Activated CD4-positive, alpha-beta T cell treated with anti-CD3 and anti-CD28 coated beads for 4 hours (primary cell): ENCODE measurements at places on chromosomes 16 and 17.

DNA sequence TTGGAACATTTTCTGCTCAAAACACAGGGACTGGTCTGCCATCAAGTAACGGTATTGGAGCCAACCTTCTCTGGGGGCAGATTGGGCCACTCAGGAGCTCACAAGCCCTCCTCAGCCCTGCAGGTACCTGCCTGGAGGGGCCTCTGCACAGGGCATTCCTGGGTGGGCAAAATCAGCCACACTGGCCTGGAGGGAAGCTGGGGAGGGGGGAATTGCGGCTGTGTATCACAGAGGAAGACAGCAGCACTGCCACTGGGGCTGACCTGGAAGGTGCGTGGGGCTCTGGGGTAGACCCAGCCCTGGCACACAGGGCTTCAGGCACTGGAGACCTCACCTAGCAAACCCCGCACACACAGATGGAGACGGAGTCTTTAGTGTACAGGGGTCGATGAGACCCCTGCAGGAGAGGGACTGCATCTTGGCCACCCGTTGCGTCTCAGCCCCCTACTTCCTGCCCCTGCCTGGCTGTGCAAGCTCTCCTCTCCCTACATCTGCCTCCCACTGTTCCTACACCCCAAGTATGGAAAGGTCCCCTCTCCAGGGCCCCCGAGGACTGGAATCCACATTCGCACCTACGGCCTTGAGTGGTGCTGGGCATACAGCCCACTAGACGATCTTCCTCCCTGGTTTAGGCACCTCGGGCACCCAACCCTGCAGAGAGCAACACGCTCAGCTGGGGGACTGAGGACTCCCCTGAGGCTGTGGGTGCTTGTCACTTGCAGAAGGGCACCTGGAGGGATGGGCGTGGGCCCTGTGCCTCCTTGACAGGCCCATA, 7.1 kb upstream of the SRRM2 start:
- DNase-seq, result no peak

DNA sequence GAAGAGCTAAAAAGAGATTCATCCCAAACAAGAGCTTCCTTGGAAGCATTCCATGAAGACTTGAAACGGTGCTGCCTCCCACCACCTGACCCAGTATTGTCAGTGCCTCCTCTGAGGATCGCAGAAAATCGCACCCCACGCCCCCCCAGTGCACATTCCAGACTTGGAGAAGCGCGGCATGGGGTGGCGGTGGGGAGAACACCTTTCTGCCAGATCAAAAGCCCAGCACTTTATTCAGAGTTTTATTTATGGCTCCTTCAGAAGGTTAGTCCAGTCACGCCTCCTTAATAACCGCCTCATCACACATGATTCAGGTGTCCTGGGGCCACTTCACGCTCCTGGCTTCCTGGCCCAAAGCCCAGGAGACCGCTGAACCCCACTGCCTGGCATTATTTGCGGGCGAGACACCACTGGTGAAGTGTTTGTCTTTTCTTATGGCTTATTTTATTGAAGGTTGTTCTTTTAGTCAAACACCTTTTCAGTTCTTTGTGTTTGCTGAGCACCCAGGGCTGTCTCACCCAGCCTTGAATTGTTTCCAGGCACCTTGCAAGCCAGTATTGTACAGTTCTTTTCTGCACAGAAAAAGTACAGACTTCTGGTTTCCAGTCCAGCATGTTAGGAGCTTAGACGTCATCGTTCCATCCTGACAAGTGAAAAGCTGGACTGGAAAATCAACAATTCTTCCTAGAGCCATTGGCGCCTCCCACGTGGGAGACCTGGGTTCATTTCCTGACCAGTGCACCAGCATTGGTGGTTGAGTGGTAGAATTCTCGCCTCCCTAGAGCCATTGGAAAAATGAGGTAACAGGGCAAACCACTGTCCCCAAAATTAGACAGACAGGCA, 79.6 kb upstream of the CACNG5 start:
- no peak for DNase-seq

DNA sequence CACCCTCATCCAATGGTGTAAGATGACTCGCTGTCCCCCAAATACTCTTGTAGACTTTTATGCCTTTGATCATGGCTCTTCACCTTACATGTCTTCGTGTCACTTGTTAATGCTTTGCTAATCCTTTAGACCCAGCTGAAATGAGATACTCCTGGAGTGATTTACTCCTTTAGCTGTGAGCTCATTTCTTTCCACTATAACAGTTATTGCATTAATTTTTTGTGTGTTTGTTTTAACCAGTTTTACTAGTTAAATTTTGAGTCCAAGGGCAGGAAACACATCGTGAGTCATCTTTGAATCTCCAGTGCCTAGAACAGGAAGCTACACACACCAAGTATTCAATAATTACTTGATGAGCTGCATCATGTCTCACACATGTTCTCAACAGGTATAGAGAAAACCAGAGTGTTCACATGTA, 6.5 kb upstream of the CTCF start:
- peak; percentile 47 for DNase-seq

DNA sequence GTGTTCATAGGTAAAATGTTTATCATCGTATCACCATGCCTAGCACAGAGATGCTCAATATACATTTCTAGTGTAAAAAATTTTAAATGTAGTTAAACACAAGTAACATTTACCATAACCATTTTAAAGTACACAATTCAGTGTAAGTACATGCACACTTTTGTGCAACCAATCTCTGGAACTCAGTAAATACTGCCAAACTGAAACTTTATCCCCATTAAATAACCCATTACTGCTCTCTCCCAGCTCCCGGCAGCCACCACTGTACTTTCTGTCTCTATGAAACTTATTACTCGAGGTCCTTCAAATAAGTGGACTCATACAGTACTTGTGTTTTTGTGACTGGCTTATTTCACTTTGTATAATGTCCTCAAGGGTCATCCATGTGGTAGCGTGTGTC, 29.0 kb downstream of the RMI2 start:
- DNase-seq, result no peak

GRCh38 chr16:13970708-13971422, 50.9 kb downstream of the ERCC4 start:
- DNase-seq, result no peak

GRCh38 chr17:4706121-4706520, 2.2 kb upstream of the PELP1 start:
- DNase-seq, result no peak

- DNase-seq, result no peak
Observed at GRCh38 chr16:426115-426905, 861 bp downstream of the RAB11FIP3 start.

DNA sequence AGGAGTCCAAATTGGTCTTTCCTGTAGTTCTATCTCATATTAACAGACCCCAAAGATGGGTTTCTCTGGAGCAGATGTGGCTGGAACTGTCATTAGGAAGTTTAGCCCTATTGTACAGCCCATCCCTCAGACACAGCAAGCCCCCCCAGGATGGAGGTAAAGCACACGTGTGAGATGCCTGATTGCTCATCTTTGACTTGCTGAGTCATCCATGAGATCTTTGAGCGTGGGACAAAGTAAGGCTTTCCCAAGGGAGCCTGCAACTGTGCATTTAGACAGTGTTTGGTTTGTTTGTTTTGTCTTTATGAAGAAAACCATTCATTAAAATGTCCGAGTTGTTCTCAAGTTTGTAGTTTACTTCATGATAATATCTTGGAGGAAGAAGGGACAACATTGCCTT, 145.3 kb upstream of the CDH13 start:
- DNase-seq, result no peak

DNA sequence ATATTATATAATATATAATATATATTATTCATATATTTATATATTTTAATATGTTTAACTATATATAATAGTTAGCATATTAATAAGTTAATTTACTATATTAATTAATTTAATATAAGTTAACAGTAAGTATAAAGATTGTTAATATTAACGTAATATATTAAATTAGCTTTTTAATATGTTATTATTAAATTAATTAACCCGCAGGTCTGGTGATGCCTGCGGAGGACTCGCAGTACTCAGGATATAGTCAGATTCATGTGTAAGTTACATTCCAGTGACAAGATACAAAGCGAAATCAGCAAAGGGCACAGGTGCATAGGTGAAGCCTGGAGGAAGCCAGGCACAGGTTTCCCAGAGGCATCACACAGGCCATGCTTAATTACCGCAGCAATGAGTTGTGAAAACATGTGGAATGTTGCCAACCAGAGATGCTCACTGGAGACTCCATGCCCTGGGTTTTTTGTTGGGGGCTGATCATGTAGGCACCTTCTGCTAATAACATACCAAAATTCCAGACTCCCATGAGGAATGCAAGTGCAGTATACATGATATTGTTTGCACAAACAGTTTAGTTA, 130.4 kb upstream of the MPHOSPH6 start:
- no peak for DNase-seq

DNA sequence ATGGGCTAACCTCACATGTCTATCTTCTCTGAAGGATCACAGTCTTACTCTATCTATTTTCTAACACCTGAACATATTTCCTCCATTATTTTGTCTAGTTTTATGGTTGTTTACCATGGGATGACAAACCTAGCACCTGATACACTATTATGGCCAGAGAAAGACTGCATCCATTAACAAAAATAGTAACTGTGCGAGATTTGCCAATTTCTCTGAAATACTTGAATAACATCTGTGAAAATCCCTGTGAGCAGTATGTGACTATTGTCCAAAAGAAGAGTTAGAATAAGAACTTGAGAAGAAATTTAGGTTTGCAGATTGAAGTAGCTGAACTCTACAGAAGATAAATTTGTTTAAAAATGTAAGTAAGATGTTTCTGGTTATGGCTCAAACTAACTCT, 142.0 kb upstream of the CDH11 start:
- no peak for DNase-seq

DNA sequence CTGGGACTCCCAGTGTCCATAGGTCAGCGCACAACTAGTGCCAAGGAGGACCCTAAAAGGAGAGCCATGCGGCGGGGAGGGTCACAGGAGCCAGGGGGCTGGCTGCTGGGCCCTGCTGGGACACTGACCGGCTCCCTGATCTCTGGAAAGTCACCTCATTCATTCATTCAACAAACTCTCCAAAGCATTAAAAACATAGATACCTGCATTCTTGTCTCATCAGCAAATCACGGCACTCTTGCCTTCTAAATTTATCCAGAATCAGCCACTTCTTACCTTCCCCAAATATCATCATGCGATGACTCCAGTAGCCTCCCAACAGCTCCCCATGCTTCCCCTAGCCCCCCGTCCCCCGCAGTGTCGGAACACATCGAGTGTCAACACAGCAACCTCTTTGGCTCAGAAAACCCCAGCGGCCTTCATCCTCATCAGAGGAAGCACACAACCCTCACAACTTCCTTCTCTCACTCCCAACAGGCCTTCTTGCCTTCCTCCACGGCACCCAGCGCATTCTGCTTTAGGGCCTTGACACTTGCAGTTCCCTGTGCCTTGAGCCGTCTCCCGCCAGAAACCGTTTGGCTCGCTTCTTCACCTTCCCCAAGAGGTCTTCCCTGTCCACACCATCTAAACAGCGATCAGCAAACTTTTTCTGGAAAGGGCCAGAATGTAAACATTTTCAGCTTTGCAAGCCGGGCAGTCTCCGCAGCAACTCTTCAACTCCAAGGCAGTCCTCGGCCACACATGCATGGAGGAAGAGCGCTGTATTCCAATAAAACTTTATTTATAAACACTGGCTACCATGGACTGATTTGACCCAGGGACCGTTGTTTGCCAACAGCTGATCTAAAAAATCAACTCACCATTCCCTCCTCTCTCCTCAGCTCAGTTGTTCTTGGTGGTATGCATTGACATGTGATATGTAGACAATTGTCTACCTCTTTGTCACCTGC, 119.5 kb upstream of the TNRC6C start:
- DNase-seq, result no peak

DNA sequence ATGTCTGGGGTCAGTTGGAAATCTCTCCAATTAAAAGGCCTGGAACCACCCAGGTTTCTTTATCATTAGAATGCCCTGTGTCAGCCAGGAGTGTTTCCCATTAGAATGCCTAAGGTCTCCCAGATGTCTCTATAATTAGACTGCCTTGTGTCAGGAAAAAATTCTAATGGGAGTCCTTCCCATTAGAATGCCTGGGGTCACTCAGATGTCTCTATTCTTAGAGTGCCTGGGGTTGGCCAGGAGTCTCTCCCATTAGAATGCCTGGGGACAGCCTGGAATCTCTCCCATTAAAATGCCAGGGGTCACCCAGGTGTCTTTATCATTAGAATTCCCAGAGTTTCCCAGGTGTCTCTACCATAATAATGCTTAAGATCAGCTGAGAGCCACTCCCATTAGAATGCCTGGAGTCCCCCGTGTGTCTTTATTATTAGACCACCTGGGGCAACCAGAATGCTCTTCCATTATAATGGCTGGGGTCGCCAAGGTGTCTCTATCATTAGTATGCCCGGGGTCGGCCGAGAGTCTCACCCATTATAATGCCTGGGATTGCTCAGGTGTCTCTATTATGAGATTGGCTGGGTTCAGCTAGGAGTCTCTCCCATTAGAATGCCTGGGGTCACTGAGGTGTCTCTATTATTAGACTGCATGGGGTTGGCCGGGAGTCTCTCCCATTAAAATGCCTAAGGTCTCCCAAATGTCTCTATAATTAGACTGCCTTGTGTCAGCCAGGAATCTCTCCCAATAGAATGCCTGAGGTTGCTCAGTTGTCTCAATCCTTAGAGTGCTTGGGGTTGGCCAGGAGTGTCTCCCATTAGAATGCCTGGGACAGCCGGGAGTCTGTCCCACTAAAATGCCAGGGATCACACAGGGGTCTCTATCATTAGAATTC, 2254.6 kb downstream of the TP53TG3F start:
- DNase-seq, result no peak

DNA sequence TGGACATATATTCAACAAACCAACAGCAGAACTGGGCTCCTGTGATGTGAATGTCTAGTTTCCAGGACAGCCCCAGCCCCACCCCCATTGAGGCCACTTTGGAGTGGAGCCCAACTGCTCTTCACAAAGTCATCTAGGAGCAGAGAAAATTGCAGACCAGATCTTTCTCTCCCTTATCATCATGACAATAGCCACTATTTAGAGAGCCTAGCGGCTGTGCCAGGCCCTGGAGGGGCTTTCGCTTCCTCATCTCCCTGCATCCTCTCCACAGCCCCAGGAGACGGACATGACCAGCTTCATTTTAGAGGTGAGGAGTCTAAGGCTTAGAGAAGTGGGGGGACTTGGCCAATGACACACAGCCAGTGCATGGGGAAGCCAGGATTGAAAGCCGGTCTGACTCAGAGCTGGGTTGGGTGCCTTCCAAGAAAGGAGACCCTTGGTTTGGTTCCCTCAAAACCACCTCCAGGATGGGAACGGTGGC, 1.4 kb downstream of the PRSS8 start:
- DNase-seq, result no peak

DNA sequence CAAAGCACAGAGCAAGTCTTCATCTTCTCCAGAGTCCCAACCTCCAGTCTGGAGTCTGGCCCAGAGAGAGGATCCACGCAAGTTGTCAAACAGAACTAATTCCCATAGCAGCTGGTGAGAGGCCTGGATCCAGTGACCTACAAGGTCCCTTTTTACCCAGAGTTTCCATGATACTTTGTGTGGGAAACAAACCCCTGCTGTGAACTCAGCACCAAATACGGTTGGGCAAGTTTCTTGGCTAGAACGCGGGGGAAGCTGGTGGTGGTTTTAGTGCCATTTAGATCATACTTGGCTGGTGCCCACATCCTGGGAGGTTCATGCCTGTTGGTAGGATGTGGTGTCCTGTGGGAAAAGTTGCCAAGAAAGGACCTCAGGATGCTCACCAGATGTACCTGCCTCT, 18.1 kb downstream of the TMC7 start:
- no peak for DNase-seq

GRCh38 chr16:11672206-11673090, 4.2 kb downstream of the SNN start:
- DNase-seq, result no peak

- no peak for DNase-seq
Observed at GRCh38 chr17:42333053-42333452, 44.8 kb downstream of the STAT5A start.
